Astrocyte of the spinal cord (primary cell): ENCODE measurements at places on chromosomes 7 and 10.

GRCh38 chr10:58177362-58177947, 90.2 kb downstream of the IPMK start:
- DNase-seq = peak; percentile 49

DNA sequence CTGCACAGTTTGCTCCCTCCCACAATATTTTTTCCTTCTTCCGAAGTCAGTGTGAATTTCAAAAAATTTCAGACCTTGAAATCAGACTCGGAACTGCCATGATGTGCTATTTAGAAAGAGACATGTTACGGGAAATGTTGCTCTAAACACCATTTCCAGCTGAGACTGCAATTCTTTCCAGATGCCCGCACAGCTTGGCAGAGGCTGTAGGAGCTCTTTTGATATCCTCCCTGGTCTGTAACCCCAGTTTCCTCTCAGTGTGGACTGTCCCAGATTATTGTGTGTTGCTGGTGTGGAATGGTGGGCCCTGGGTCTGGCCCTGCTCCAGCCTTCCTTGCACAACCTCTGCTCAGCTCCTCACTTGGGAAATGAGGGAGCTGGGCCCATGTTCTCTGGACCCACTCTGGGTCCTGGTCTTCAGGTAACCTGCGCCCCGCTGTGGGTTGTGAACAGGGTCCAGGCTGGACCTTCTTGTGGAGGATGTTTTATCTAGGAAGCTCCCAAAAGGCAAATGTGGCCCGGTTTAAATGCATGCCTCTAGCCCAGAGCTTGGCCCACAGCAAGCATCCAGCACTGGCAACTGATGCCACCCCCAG, 172.8 kb upstream of the CXCL12 start:
- DNase-seq = no peak

DNA sequence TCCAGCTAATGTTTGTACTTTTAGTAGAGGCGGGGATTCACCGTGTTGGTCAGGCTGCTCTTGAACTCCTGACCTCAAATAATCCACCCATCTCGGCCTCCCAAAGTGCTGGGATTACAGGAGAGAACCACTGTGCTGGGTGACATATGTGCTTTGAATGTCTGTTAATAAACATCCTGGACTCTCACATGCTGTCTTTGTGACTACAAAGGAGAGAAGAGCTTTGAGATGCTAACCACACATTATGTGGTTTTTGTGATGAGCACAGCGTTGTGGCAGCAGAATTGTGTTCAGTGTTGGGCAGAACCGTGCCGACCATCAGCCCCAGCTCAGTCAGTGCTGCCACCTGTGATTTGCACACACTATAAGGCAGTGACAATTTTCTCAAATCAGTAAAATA, 500.1 kb upstream of the KLF6 start:
- peak; percentile 25 for DNase-seq

GRCh38 chr7:22470981-22471380, 29.0 kb downstream of the STEAP1B start:
- DNase-seq = peak; percentile 46

- DNase-seq = no peak
Observed at GRCh38 chr10:49596836-49597235, 13.3 kb upstream of the SLC18A3 start.

- DNase-seq = no peak
Observed at GRCh38 chr7:30561389-30561788, 33.3 kb upstream of the GARS1 start.

GRCh38 chr7:134527979-134528371, 608 bp downstream of the AKR1B10 start:
- peak; percentile 82 for DNase-seq

- DNase-seq = no peak
Observed at GRCh38 chr10:83166344-83166743, 973.0 kb upstream of the GHITM start.

GRCh38 chr7:104804696-104805095, 209.3 kb upstream of the KMT2E start:
- no peak for DNase-seq

DNA sequence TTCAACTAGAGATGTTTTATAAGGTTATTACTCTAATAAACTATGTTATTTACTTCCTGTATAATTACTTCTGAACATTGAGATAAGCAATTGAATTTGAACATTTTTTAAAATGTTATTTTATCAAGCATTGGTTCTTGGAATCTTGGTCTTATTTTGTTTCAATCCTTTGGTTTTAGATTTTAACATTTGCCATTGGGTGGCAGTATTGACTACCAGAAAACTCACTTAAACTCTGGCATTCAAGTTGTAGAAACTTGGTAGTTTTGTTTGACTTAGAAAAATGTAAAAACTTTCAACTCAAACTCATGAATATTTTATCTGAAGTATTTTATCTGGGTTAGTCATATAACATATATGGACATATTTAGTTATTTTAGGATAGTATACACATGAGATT, 48.1 kb downstream of the ATRNL1 start:
- DNase-seq = peak; percentile 34

GRCh38 chr10:121683816-121684215, 85.6 kb upstream of the FGFR2 start:
- DNase-seq = no peak
